ENCODE measurements at places on chromosomes 1 and 21.

GRCh38 chr1:164578479-164579200 lies 19.7 kb downstream of the PBX1 start:
- DNase-seq: no peak

DNA sequence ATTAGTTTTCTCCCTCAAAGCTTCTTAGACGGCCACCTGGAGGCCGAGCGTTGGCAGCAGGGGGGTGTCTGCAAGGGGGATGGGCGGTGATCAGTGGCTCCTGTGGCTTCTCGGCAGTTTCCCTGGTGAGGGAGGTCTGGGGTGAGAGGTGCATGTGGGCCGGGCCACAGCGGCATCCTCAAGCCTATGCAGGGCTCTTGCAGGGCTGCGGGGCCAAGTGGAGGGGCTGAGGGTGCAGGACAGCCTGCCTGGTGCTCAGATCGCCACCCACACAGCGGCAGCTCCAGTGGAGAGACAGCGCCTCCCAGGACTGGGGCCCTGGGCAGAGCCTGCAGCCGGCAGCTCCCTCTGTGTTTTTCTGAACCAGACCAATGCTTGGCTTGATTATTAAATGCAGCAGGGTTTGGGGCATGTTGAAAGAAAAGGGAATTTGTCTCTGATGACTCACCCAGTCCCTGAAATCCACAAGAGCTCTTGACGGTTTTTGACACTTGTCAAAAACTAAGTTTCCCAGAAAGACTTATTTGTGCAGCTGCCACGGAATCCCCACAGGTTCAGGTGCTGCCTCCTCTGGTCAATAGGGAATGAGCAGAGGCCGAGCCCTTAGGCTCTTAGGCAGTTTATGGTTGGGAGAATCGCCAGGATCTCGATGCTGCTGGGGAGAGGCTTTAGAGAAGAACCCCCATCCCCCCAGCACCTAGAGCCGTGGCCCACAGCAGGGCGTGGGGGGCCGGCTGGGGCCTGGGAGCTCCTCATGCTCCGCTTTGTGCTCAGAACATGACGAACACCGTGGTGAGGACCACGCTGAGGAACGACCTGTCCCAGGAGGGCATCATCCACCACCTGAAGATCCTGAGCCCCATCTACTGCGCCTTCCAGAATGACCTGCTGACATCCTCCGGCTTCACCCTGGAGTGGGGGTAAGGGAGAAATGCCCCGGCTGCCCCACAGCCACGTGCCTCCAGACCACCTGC lies 54.7 kb downstream of the UMODL1 start:
- DNase-seq: no peak

DNA sequence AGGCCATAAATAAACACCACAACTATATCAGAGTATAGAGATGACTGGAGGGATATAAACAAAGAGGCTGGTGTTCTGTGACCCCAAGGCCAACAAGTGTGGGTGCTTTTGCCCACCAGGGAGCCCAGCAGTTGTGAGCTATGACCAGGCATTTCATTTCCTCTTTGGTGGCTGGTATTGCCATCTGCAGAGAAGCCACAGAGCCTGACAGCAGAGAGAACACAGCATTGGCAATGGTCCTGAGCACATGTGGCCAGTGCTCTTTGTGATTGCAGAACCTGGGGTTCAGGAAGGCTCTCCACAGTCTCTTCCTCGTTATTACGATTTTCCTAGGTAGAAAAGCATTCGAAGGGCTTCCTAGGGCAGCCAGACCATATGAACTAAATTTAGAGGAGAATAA lies 112.3 kb downstream of the TM2D1 start:
- DNase-seq: no peak

DNA sequence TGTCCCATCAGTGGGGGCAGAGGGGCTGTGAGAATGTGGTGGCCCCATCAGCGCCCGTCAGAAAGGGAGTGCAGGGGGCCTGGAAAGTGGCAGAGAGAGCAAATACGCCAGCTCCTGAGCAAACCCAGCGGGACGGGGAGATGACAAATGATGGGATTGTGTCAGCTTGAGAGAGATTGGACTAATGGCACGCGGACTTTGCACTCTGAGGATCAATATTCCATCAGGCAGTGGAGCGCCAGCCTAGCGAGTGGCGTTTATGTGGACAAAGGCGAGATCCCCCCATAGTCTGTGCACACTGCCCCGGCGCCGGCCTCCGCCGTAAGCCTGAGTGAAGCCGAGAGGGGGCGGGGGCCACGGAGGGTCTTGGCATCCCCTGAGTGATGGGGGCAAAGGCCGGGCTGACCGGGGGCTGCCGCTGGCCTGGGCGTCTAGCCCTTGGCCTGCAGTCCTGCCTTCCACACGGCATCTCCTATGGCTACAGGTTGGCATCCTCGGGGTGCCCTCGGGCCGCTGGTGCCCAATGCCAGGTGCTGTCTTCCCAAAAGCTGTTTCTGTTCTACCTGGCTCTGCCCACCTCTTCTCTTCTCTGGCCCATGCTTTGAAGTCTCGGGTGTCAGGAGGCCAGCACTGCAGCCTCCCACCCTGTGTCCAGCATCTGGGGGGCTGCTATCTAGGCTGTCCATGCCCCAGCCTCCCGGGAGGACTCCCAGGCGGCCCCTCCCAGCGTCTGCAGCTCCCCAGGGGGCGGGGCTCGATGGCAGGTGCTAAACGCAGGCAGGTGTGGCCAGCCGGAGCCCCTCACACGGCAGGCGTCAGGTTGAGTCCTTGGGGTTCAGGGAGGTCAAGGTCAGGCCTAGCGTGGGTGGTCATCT lies 46.5 kb downstream of the PRDM16 start:
- DNase-seq: no peak

GRCh38 chr1:234488054-234489006 lies 9.4 kb upstream of the TARBP1 start:
- DNase-seq: no peak

DNA sequence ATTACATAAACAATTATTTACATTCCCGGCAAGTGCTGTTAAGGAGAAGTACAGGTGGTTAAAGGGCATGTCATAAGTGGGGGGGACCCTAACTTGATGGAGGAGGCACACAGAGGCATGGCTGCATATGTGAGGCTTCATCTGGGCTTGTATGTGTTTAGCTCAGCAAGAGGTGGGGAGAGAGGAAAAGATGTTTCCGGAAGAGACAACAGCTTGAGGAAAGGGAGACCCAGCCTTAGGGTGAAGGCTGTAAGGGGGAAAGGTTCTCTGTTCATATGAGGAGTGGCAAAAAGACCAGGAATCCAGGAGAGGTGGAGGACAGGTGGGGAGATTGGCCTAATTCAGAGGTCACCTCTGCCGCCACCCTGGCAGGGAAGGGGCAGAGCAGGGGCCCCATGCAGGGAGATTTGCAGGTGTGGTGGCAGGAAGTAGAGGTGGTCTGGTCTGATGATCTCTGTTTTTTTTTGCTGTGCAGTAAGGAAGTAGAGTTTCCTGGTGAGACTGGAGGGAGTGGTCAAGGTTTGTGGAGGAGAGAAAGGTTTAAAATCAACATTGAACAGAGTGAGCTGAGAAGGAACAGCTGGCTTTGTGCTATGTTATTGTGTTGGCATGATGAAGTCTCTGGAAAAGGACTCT lies 9.0 kb downstream of the TRAF5 start:
- no peak for DNase-seq

GRCh38 chr1:108075055-108075454 lies 110.1 kb upstream of the VAV3 start:
- no peak for DNase-seq

DNA sequence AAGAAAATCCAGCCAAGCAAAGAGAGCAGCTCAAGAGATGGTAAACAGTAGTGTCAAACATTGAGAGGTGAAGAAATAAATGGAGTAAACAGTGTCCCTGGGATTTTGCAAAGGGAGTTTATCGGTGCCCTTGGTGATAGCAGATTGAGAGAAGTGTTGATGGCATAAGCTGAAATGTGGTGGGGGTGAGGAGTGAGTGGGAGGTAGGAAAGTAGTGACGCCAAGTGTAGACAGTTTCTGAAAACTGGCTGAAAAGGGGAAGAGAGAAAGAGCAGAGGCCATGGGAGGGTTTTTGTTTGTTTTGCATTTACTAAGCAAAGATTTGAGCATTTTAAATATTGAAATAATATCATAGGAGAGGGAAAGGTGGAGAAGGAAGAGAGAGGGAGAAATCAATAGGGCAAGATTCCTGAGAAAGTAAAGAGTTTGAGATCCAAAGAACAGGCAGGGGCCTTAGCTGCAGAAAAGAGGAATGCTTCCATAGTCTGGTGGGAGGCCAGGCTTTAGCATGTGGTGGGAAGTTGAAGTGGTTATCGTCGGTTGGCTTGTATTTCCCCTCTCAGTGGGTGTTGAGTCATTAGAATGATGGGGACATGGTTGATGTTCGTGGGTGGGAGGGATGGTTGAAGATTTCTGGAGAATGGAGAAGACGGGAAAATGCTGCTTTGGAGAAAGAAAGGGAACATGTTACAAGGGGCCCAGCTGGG lies 26.8 kb upstream of the RASAL2 start:
- no peak for DNase-seq

DNA sequence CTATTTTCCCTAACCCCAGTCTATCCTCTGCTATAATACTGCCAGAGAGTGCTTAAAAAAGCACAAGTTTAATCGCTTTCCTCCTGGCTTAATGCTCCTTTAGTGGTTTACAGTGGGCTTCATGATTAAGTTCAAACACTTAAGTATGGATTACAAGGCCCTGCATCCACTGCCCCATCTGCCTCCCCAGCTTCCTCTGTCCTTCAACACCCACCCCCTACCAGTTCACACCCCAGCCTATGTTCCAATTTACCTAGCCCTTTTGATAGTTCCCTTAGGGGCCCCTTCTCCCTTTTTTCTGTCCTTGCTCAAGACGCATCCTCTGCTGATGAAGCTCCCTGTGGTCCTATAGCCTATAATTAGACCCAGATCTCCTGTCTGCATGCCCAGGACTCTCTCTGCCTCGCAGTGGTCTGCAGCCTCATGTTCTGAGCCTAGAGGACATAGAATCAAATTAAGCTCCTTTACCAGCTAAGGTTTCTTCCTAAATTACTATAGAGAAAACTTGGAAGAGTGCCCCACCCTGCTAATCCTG lies 212.5 kb downstream of the FGGY start:
- no peak for DNase-seq

- no peak for DNase-seq
Observed at GRCh38 chr1:12618661-12618964, 603 bp upstream of the DHRS3 start.

- no peak for DNase-seq
Observed at GRCh38 chr1:245516284-245516759, 361.5 kb downstream of the KIF26B start.

DNA sequence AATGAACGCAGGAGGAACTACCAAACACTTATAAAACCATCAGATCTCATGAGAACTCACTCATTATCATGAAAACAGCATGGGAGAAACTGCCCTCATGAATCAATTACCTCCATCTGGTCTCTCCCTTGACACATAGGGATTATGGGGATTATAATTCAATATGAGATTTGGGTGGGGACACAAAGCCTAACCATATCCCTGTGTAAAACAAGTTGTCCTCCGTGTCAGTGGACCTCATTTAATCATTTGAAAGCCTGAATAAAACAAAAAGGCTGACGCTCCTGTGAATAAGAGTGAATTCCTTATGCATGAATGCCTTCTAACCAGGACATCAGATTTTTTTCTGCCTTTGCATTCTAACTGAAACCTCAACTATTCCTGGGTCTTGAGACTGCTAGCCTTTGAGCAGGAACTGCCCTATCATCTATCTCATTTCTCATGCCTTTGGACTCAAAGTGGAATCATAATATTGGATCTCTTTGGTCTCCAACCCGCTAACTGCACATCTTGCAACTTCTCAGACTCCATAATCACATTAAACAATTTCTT lies 648.8 kb downstream of the ADGRL2 start:
- DNase-seq: no peak

GRCh38 chr1:14909920-14910460 lies 243.6 kb upstream of the TMEM51 start:
- DNase-seq: no peak

DNA sequence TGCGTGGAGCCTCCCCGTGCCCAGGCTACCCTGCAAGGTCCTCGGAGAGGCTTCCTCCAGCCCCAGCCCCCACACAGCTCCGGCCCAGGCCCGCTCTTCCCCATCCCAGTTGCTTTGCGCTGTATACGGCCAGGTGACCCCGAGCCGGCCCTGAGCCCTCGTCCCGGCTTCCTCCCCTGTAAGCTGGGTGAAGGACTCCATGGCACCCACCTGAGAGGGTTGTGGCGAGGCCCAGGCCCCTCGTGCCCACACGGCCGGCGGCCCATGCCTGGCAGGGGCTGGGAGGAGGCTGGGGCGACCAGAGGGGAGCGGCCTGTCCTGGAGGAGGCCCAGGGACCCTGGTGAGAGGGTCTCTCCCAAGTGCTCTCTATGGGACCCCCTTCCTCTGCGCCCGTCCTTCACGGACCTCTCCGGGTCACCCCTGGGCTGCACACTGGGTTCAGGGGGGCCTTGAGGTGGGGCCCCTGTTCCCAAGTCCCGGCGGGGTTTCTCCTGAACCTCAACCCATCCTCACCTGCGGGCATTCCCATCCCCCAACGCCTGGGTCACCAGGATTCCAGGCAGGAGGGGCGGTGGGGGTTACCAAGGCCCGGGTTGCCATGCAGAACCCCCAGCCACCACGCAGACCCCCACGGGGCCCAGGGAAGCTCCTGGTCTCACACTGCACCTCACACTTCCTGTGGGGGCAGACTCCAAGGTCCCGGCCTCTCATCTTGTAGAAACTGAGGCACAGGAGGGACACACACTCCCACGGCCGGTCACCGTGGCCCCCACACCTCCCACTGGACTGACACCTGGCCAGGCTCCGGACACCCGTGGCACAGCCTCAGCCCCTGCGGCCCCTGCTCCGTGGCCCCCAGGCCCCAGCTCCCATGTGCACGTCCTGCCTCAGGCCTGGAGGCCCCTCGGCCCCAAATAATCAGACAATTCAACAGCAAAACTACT lies 25.2 kb downstream of the COL6A1 start:
- DNase-seq: no peak

DNA sequence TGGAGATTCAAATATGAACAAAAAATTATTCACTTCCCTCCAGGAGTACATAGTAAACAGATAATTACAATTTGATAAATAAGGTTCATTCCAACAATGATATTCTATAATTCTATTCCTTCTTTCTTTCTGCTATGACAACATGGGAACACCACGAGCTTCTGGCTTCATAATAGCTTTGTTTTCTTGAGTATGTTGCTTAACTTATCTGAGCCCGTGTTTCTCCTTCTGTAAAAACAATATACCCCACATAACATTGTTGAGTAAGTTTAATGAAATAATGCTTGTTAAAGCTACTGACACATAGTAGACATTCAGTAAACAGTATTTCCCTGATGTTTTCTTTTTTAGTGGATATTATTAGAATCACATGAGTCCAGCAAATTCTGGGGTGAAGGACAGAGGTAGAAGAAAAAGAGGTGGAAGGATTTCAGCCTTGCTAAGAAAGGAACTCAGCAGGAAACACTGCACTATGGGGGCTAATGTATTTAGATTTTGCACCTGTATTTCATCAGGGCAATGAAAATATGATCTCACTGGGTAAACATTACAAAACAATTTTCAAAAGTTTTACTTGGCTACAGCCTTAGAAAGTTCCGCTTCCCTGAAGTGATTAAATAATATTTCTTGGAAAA lies 430.8 kb upstream of the C1orf87 start:
- DNase-seq: no peak
